Stimulated activated CD4-positive, alpha-beta T cell treated with anti-CD3 and anti-CD28 coated beads, TNF-alpha, amount 100 ng/mL, for 4 hours (primary cell): ENCODE measurements at places on chromosomes 12 and 14.

DNA sequence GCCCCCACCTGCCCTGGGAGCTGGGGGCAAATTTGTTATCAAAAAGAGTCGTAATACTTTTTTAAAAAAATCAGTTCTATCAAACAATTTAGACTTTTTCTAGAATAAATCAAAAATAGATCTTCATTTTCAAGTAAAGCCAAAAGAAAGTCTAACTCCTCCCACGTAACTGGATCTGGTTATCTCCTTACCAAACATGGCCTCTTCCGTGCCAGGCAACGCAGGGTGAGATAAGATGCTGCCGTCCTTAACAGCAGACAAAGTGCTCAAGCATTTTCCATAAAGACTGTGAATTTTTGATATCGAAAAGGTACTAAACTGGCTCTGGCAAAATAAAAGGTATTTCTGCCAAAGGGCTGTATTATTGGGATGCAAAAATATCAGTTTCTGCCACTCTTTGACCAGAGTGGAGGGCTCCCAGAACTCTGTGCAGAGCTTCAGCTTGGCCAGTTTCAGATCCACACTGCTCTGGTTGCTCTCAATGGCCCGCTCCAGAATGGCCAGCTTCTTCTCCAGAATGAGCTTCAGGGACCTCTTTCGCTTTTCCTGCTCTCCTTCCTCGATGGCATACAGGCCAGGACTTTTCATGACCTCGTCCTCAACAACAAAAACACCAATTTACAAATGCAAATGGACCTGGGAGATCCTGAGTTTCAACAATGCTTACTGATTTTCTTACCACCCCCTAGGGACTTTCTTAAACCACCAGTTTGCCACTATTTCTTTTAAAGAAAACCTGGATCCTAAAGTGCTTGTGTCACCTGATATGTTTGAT, 29.0 kb downstream of the NRDE2 start:
- no peak for DNase-seq

- no peak for DNase-seq
Measured at GRCh38 chr14:75835156-75835725, 146.6 kb downstream of the TGFB3 start.

DNA sequence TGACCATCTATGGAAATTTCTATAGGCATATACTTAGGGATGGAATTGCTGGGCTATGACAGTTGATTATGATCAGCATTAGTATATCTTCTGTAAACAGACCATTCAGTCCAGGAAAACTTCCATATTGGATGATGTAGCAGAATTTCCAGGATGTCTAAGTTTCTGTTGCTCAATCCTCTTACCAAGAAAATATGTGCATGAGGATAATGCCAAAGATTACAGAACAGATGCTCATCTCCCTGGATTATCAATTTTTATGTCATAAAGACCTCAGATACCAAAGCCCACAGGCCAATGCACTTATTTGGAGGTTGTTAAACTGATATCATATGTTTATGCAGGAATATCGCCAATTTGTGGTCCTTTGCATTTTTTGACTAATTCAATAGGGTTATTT, 354.4 kb upstream of the FLRT2 start:
- DNase-seq, result no peak

DNA sequence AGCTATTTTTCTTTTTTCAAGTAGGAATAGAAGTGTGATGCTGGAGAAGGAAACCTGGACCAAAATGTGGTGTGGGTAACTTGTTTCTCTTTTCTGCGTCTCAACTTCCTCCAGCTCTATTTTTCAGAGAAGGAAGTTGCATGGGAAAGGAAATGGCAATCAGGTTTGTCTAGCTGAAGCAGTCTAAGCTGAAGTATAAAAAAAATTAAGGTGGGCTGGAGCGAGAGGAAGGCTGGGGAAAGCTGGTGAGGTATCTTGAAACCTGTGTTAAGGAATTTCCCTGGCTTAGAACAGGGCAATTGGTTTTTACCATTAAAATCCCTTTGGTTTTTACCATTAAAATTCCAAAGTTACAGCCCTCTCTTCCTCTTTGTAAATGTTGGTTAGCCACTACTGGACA, 34.2 kb upstream of the NINJ2 start:
- DNase-seq, result no peak

- no peak for DNase-seq
Measured at GRCh38 chr14:91501348-91501747, 8.8 kb downstream of the PPP4R3A start.

DNA sequence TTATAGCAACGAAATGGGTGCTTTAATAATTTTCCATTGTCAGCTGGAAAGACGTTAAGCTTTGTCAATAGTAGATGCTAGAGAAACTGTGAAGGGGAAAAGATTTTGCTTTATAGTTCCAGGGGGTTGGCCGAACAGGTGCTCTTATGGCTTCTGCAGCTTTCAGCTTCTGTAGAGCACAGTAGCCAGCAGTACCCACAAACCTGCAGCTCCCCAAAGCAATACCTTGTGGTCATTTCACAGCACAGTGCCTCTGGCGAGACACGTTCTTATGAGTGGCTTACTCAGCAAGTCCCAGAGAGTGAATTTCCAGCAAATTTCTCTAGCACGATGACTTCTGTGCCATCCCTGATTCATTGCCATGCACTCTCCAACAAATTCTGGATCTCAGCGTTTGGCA, 416.3 kb upstream of the ATP2B1 start:
- DNase-seq, result no peak

- DNase-seq, result no peak
Measured at GRCh38 chr12:112216223-112216622, 90.9 kb downstream of the TRAFD1 start.

DNA sequence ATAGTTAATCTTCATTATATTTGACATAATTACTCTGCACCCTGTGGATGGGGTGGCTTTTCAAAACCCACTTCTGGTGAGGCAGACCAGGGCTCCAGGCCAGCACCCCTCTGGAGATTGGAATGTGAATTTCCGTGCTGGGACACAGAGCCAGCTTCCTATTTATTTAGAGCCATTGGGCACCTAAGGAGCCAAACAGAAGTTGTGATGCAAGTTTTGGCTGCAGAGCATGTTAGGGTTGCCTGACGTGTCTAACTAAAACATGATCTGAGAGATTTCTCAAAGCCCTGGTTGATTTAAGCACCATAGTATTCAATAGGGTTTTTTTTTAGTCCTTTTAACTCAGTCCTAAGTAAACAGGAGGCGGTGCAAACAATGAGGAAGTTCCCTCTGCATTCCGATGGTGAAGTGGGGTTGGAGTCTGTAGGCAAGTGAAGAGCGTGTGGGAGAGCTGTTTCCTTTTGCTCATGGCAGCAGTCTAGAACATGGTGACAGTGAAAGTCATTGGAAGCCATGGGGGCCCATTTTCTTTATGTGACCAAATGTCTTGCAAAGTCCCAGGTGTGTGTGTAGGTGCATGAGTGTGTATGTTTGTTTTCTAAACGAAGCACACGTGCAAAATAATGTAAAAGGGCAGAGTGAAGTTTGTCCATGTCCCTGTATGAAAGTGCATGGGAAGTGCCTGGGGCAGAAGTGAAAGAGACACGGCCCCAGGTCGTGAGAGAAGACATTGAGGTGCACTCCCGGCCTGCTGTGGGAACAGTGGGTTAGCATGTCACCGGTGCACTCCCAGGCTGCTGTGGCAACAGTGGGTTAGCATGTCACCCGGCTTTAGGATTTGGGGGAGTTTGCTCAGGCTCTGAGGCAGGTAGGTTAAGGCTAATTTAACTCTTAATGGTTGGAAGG, 117.7 kb downstream of the PRKCH start:
- no peak for DNase-seq

DNA sequence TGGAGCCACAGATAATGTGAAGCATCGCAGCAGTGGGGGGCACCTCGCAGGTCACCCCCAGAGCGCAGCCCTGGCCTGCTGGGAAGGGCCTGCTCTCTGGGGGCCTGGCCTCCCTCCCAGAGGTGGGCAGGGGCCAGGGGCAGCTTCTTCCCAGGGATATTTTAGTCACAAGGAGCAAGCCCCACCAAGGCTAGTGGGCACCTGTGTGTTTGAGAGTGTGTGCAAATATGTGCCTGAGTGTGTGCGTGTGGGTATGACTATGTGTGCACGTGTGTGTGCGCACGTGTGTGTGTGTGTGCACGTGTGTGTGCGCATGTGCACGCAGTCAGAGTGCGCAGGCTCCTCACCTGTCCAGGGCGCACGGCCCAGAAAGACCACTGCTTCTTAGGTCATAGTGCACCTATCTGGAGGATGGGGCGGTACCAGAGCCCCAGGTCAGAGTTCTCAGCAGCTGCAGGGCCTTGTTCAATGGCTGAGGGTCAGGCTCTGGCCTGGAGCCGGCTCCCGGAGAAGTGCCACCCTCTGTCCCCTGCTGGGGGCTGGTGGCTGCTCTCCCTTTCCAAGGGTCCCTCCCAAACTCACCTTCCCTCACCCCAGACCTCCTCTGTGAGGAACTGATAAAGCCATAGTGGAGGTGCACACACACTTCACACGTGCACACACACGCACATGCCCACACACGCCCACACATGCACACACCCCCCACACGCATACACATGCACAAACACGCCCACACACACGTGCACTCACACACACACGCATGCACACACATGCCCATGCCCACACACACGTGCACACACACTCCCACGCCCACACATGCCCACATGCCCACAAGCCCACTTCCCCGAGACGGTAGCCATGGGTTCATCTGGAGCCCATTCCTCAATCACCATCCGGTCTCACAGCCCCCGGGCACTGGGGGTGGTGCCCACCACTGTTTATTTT, 128.5 kb downstream of the KIF26A start:
- no peak for DNase-seq

GRCh38 chr12:122887819-122888212, 8.1 kb downstream of the VPS37B start:
- no peak for DNase-seq

DNA sequence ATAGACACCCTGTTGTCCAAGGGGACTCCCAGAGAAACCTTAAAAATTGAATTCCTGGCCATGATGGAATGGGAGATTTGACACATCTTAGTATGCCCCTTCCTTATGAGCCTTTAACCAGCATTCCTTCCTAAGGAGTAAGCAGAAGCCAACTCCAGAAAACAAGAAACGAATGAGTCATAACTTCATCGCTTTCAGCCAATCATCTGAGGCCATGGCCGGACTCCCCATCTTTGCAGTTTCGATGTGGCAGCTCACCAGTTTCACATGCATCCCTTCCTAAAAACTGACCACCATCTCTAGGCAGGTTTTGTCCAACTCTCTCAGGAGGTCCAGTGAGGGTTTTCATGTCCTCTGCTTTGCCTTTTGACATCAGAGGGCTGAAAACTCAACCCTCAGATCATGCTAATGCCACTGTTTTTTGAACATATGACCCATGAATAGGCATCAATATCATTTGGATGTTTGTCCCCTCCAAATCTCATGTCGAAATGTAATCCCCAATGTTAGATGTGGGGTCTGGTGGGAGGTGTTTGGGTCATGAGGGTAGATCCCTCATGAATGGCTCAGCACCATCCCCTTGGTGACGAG, 19.9 kb downstream of the DAAM1 start:
- DNase-seq, result no peak

- no peak for DNase-seq
Measured at GRCh38 chr14:77041881-77042545, 13.5 kb upstream of the IRF2BPL start.

DNA sequence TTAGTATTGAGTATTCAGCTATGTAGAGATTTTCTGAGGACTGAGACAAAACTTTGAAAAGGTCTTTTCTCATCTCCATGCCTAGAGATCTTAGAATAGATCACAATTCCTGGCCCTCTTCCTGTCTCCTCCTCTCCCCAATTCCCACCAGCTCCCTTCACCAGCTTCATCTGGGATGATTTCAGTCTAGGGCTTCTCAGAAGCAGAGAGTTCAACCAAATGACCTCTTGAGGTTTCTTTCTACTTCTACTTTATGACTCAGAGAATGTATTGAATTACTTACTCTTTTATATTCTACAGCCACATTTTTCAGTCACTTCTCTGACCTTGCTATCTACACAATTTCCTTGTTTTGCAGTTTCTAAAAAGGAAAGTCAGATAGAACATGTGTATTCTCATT, 19.4 kb upstream of the SNX6 start:
- no peak for DNase-seq

- DNase-seq, result no peak
Measured at GRCh38 chr14:54322701-54323337, 74.0 kb upstream of the CDKN3 start.

DNA sequence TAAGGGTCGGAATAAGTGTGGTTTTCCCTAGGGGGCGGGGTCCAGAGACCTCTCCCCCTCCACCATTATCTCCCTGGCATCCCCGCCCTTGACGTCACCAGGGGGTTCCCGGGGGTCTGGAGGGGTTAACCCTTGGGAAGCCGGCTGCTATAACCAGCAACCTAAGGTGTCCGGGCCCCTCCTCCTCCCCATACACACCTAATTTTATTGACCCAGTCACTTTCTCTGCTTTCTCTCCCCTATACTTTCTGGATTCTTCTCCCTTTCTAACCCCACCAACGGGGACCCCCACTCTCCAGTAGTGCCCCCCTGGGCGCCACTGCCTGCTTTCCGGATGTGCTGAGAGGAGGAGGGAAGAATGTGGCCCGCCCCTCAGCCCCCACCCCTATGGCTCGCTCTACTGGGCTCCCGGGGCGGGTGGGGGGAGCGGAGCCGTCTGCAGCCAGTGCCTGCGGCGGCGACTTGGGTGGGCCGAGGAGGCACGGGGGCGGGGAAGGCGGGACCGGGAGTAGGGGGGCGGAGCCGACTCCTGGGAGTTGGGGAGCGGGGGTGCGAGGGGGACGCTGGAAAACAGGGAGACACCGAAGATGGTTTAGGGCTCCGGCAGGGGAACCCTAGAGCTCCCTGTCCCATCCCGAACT, 1.8 kb downstream of the GLI1 start:
- no peak for DNase-seq

DNA sequence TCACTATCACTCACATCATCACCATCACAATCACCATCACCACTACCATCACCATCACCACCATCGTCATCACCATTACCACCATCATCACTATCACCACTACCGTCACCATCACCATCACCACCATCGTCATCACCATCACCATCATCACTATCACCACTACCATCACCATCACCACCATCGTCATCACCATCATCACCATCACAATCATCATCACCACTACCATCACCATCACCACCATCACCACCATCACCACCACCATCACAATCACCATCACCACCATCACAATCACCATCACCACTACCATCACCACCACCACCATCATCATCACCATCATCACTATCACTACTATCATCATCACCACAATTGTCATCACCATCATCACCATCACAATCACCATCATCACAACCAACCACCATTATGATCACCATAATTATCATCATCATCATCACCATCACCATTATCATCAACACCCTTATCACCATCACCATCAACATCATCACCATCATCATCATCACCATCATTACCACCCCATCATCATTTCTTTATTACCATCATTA, 90.8 kb downstream of the DICER1 start:
- no peak for DNase-seq

- DNase-seq, result no peak
Measured at GRCh38 chr12:78388461-78388860, 476.1 kb upstream of the SYT1 start.

DNA sequence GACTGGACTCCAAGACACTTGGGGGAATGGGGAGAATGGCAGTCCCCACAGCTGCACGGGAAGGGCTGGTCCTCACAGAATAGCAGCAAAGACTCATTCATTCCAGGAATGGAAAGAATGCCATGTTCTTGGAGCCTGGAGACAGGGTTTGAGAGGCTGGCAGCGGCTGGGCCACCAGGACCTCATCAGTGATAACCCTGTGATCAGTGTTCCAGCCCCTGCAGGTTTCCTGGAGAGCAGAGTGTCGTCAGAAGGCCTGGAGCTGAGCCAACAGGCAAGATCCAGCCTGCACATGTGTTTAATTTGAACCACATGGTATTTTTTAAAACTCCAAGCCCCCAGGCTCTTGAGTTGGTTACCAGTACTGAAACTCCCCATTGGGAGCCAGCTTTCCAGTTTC, 11.3 kb downstream of the BDKRB1 start:
- DNase-seq, result no peak
